ENCODE measurements at places on chromosomes 7 and 10.

DNA sequence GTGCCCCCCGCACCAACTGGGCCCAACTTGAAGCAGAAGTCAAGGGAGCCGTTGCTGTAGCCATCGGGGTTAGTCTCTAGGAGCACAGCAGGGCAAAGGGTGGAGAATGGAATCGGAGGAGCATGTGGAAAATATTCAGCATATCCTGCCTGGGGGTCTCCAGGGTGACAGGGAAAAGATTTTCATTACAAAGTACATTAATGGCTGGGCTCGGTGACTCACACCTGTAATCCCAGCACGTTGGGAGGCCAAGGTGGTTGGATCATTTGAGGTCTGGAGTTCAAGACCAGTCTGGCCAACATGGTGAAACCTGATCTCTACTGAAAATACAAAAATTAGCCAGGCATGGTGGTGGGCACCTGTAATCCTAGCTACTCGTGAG is 53.8 kb upstream of the ABLIM1 start:
- no peak for DNase-seq

GRCh38 chr10:98885378-98885777 is 350.3 kb downstream of the HPSE2 start:
- DNase-seq: no peak

DNA sequence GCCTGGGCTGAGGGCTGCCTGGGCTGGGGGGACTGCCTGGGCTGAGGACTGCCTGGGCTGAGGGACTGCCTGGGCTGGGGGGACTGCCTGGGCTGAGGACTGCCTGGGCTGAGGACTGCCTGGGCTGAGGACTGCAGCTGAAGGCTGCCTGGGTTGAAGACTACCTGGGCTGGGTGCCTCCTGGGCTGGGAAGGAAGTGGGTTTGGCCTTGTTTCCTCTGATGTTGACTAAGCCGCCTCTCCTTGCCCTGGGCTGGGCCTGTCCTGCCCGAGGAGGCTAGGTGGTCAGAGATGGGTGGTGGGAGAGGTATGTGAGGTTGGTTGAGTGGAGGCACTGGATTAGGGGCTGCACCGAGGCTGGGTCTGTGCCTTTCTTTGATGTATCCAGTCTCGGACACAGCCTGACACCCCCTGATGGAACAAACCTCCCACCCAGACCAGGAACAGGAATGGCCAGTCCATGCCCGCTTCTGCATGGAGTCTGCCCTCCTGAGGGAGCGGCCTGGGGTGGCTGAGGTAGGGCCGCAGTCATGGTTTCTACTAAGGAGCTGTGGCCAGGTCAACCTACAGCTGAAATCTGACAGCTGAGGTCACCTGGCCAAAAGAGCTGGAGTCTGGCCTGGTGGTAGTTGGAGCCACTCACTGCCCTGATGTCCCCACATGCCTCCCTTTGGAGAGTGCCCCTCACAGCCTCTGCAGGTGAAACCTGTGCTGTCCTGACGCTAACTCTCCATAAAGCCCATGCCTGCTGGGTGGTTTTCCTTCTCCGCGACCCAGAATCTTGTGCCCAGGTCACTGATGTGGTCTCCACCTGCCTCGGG is 22.3 kb downstream of the SCART1 start:
- no peak for DNase-seq

DNA sequence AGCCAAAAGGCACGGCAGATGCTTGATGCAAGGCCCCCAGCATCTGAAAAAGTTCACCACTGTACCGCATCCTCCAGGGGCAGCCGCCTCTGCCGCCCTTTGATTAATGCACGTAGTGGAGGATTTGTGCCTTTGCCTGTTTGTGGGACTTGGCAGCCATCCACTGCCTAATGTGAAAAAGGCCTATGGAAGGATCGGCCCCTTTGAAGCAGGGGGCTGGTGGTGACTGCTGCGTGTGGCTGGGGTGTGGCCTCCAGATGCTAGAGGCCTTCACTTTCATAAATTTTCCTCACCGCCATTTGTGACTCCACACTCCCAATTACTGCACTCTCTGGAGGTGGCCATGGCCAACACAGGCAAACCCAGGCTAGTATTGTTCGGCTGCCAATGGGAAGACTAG is 226.0 kb downstream of the BMPER start:
- no peak for DNase-seq

DNA sequence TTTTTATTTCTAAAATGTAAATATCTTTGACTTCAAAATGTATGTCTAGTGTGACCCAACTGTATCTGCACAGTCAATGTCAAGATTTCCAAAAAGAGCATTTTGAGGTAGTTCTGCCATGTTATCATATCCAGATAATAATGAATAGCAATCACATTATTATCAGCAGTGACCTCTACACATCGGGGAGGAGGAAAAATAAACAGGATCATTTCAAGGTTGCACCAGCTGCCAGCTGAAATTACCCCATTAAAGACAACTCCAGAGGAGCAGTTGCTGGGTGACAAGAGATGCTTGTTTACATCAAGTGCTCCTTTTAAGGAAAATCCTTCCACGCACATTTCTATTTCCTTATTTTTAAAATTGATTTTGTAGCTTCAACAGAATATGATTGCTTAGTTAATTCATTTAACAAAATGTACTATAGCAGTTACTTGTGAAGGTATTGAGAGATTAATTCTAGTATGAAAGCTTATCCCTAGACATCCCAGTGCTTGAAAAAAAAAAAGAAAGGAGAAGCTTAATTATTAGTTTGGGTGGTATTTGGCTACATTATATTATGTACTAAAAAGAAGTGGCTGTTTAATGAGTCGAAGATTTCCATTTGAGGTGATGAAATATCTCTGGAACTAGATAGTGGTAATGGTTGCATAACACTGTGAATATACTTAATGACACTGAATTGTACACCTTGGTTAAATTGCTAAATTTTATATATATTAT is 19.3 kb upstream of the SLC35G1 start:
- no peak for DNase-seq

DNA sequence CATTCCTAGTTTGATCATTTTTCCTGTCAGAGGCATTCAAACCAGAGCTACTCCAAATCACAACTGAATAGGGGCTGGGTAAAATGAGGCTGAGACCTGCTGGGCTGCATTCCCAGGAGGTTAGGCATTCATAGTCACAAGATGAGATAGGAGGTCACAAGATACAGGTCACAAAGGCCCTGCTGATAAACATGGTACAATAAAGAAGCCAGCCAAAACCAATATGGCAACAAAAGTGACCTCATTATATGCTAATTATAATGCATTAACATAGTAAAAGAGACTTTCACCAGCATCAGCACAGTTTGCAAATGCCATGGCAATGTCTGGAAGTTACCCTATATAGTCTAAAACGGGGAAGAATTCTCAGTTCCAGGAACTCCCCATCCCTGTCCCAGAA is 37.3 kb downstream of the TWIST1 start:
- DNase-seq: no peak

DNA sequence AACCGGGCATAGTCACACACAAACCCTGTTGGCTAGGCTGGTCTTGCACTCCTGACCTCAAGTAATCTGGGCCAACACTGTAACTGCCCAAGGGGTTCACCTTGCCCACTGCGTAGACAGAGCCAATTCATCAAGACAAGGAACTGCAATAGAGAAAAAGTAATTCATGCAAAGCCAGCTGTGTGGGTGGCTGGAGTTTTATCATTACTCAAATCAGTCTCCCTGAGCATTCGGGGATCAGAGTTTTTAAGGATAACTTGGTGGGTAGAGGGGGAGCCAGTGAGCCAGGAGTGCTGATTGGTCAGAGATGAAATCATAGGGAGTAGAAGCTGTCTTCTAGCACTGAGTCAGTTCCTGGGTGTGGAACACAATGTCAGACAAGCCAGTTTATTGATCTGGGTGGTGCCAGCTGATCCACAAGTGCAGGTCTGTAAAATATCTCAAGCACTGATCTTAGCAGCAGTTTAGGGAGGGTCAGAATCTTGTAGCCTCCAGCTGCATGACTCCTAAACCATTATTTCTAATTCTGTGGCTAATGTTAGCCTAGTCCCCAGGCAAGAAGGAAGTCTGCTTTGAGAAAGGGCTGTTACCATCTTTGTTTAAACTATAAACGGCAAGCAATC is 15.6 kb upstream of the FXYD4 start:
- DNase-seq: no peak

- peak; percentile 80 for DNase-seq
Observed at GRCh38 chr10:51910189-51910588, 210.8 kb upstream of the CSTF2T start.

GRCh38 chr7:35258868-35259522 is 5.1 kb upstream of the TBX20 start:
- DNase-seq: no peak

DNA sequence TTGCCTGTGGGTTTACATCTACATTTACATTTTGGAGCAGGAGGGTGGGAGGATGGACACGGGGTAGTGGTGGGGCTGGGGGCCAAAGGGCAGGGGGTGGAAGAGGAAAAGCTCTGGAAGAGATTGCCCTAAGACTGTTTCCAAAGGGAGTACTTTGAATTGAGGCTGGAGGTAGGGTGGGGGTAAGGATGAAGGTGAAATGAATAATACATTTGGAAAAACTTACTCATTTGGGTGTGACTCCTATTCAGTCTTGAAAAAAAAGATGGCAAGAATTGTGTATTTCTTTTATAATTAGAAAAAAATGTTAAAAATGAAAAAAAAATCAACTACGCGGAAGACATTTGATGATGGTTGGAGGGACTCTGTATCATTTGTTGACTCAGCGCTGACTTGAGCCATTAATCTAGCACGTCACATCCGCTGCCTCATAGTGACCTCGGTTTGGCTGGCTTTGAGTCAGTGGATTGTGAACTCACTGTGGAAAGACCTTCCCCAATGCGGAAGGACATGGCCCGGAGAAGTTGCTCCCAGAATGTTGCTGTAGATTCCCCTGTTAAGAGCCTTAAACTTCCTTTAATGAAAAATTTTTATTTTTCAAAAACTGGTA is 2.8 kb downstream of the FAM180A start:
- DNase-seq: no peak

- DNase-seq: no peak
Observed at GRCh38 chr7:11776039-11776438, 56.0 kb downstream of the THSD7A start.

GRCh38 chr10:86962981-86963310 is 4.5 kb downstream of the SNCG start:
- no peak for DNase-seq

GRCh38 chr7:123051916-123052315 is 56.4 kb upstream of the TAS2R16 start:
- no peak for DNase-seq

All from iPS DF 6.9 (cell line).